T-helper 1 cell treated with Interleukin-12 subunit alpha and Interleukin-12 subunit beta and Interleukin-4 antibody, amounts not matched to agents 30 ng/mL and 1 ng/mL, for 36 hours (primary cell): ENCODE measurements at places on chromosomes 2 and 18. TPM values are rescaled to one million over a fixed set of nuclear protein-coding genes. Genes with fewer than 3 reads are reported as not detected.

The SPEG gene
- 0.05 and 0.39 TPM in 2 replicates for total RNA-seq

The CCDC195 gene
- not detected in 2 replicates for total RNA-seq

The DSG2 gene
- total RNA-seq: 0.12 and 0.20 TPM in 2 replicates

The FOXI3 gene
- not detected in 2 replicates for total RNA-seq

The LRRTM1 gene
- total RNA-seq: not detected in 2 replicates

The SP140 gene
- total RNA-seq: 108 and 111 TPM in 2 replicates

The TAF4B gene
- total RNA-seq: 9.4 TPM in 2 replicates

The UGT1A10 gene
- total RNA-seq: not detected in 2 replicates

The PLEKHH2 gene
- total RNA-seq: 0.05 and 0.10 TPM in 2 replicates

The PPP3R1 gene
- 73.6 and 77.5 TPM in 2 replicates for total RNA-seq

The PAX3 gene
- total RNA-seq: not detected in 2 replicates

The COLEC12 gene
- not detected in 2 replicates for total RNA-seq

The HAAO gene
- total RNA-seq: 0.80 and 0.93 TPM in 2 replicates

The KCMF1 gene
- 88.0 and 89.7 TPM in 2 replicates for total RNA-seq

The HOXD1 gene
- not detected in 2 replicates for total RNA-seq

The ZNF514 gene
- total RNA-seq: 9.5 and 10.3 TPM in 2 replicates

The IL36RN gene
- total RNA-seq: not detected in 2 replicates

The SH3YL1 gene
- total RNA-seq: 11.6 and 12.9 TPM in 2 replicates

The TEX51 gene
- not detected in 2 replicates for total RNA-seq

The FTCDNL1 gene
- total RNA-seq: 0.71 and 1.0 TPM in 2 replicates

The RAPGEF4 gene
- 0.83 and 1.0 TPM in 2 replicates for total RNA-seq

The RGPD4 gene
- 0.05 TPM in 1 of 2 replicates, not detected in the other for total RNA-seq

The POMC gene
- total RNA-seq: 3.4 and 4.6 TPM in 2 replicates

The PPP1R1C gene
- not detected in 2 replicates for total RNA-seq

The UGGT1 gene
- 74.9 and 76.8 TPM in 2 replicates for total RNA-seq

The B3GNT7 gene
- total RNA-seq: not detected in 2 replicates

The WDSUB1 gene
- 4.6 and 5.3 TPM in 2 replicates for total RNA-seq

The ATF2 gene
- 62.4 and 65.0 TPM in 2 replicates for total RNA-seq

The HNMT gene
- not detected in 2 replicates for total RNA-seq

The ALKAL2 gene
- 0.68 and 1.1 TPM in 2 replicates for total RNA-seq

The SERPINB13 gene
- total RNA-seq: not detected in 2 replicates

The SERPINB10 gene
- not detected in 2 replicates for total RNA-seq

The PDE11A gene
- not detected in 2 replicates for total RNA-seq

The IL1F10 gene
- total RNA-seq: not detected in 2 replicates

The PMAIP1 gene
- total RNA-seq: 24.1 and 24.3 TPM in 2 replicates

The HOXD11 gene
- total RNA-seq: not detected in 2 replicates

The ABCB11 gene
- 0.05 TPM in 1 of 2 replicates, not detected in the other for total RNA-seq

The KIF1A gene
- total RNA-seq: 0.17 and 0.42 TPM in 2 replicates

The NR4A2 gene
- total RNA-seq: 5.5 TPM in 2 replicates

The ID2 gene
- total RNA-seq: 228 and 240 TPM in 2 replicates

The TMEM163 gene
- 0.29 and 0.76 TPM in 2 replicates for total RNA-seq

The MARS2 gene
- total RNA-seq: 12.8 and 14.7 TPM in 2 replicates
